ENCODE measurements at places on chromosomes 1 and 21. TPM values are rescaled to one million over a fixed set of nuclear protein-coding genes. Genes with fewer than 3 reads are reported as not detected.

The GNG4 gene
- 5.2 TPM for polyA plus RNA-seq

DNA sequence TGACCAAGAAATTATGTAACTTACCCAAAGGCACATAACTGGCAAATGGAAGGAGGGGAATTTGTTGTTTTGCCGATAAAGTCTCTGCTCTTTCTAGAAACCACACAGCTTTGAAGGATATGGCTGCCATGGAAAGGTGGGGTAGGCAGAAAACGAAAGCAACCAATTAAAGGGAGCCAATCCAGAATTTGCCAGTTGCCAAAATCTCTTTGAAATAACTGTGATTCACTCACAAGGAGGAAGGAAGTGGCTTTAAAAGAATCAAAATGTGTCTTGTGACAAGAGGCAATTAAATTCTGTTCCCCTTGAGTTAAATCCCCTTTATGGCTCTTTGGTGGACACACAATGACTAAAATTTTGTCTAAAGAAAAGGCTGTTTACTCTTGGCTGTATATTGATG is 61.2 kb upstream of the CCDC190 start:
- no peak for DNase-seq

GRCh38 chr1:207883104-207883651 is 27.7 kb downstream of the CD34 start:
- no peak for DNase-seq

- DNase-seq = no peak
These were observed 59.8 kb upstream of the CACYBP start for GRCh38 chr1:174939775-174940545.

DNA sequence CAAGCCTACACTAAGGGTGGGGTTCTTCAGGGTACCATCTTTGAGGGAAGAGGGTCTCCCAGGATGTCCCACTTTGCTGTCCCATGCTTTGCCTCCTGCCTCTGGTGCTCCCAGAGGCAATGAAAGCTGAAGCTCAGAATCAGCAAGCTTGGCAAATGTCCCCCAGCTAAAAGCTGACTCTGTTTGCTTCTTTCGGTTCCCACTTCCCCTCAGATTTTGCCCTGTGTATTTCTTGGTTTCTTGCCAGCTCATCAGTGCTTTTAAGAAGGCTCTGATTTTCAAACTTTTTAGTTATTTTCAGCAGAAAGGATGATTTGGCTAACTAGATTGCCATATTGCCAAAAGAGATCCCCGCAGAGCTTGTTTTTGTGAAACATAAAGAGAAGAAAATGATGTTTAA is 33.1 kb upstream of the COG2 start:
- no peak for DNase-seq

DNA sequence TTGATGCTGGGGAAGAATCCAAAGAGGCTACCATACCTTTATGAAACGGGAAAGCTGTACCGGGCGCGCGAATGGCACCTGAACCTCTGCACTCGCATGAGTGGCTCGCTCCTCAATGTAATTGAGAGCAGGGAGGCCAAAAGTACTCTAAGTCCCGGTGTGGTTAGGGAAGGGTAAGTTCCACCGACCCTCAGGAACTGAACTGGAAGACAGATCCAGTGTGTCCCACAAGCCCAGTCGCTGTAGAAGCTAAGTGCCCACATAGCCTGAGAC is 1.0 kb downstream of the GATAD2B start:
- DNase-seq = no peak

DNA sequence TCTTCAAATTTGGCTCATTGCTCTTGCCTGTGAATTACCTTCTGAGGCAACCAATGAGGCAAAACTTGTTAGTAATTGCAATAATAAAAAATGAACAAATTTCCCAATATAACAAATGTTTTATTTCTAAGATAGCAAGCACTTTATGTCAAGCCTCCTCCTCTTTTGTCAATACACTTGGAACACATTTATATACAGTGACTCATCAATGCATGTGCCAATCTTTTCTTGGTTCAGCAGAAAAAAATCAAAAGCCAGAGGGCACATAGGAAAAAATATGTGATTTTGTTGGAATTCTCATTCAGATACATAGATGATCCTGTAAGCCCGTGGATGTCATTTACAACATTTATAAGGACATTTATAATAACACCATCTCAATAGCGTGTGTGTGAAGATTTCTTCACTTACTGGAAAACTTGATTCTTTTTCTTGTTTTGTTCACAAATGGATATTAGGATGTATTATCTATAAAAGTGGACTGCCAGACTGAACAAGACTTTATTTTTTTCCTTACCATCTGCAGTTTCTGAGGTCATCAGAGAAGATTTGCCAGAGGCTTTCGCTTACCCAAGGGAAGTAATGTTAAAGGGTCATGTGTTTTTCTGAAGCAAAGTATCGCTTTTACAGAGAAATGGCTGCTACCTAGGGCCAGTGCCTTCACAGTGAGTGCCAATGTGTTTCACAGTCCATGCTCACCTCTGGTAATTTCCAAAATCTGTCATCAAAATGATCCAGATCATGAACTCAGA is 645.7 kb upstream of the PTBP2 start:
- no peak for DNase-seq

All from left kidney (tissue), 8 donors.